Naive thymus-derived CD4-positive, alpha-beta T cell (primary cell): ENCODE measurements at places on chromosomes 12 and 14. TPM values are rescaled to one million over a fixed set of nuclear protein-coding genes. Genes with fewer than 3 reads are reported as not detected.

DNA sequence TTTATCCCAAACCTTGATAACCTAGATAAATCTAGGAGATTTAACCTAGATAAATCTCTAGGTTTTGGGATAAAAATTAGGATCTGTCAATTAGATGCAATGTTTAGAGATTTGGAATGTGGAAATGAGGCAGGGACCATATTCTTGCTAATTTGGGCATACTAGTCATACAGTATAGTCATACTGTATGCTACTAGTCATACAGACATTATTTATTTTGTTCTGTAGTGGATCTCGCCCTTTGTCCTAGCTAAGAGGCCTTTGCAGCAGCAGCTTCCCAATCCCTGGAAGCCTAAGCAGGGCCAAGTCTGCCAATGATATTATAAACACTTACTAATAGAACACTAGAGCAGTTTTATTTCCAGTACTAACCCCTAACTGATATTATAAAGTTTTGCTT lies 136.4 kb downstream of the CEP128 start:
- H3K36me3 ChIP-seq, result no peaks in the 10 kb centered on the region
- H3K4me3 ChIP-seq, result no peak overlapping the region
- H3K4me1 ChIP-seq, result no peaks in the 10 kb centered on the region
- H3K27ac ChIP-seq, result no peak overlapping the region

DNA sequence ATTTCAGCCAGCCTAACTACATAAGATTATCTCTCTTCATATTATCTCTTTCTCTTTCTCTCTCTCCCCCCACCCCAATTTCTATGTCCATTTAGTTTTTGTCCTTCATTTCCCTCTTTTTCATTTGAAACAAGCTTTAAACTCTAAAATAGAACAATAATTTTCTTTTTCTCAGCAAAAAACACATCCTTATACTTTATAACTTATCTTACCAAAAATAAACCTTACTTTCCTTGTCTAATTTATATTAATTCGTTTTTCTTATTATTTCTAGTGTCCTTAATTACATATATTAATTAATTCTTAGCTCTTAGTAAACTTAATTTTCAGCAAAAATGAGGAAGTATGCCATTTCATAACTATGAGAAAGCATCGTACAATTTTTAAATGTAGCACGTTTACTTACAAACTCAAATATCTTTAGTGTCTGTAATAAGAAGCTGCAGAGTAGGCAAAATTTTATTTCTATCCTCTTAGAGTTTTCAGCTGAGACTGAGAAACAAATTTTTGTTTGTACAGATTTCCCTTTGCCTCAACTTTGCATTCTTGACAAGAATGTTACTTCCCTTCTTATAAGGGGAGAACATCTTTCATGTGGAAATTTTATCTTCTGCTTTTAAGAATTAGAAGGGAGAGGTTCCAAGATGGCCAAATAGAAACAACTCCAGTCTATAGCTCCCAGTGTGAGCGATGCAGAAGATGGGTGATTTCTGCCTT lies 65.1 kb upstream of the ST8SIA1 start:
- DNase-seq, result no peak
- no peak overlapping the region for H3K27ac ChIP-seq
- H3K36me3 ChIP-seq, result no peaks in the 10 kb centered on the region
- H3K27me3 ChIP-seq, result no peaks in the 10 kb centered on the region
- no peak overlapping the region for H3K4me3 ChIP-seq

DNA sequence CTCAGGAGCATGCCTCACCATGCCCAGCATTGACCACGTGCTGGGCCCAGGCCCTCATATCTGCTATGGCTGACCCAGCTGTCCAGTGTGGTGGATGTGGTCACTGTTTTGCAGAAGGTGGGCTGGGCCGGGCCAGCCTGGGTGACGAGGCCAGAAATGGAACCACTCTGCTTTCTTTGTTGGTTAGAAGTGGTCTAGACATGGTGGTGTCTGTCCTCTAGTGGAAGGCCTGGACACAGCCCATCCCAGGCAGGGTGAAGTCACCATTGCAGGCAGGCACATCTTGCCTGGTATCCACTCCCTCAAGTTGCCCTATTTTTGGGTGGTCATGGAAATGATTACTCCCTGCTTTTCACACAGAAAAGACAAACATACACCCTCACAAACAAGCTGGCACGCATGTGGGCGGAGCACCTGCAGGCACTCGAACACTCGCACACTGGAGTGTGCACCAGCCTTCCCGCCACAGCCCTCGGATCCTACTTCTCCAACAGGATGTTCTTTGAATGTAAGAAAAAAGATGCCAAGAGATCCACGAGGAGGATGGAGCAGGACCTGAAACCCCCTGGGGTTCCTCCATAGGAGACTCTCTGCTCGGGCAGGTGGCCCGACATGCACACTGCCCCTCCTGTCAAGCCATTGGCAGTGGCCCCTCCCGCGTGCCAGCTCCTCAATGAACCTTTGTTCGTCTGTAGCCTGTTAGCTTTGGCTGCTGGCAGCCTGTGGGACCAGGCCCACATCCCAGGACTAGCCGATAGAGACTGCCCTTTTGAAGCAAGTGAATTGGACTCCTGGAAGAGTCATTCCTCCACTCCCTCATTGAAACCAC lies 38.4 kb downstream of the MLXIP start:
- no peak overlapping the region for H3K4me3 ChIP-seq
- no peaks in the 10 kb centered on the region for H3K27me3 ChIP-seq
- no peak for DNase-seq
- H3K4me1 ChIP-seq, result no peaks in the 10 kb centered on the region

- no peak overlapping the region for H3K27ac ChIP-seq
- no peaks in the 10 kb centered on the region for H3K27me3 ChIP-seq
- H3K4me1 ChIP-seq, result no peaks in the 10 kb centered on the region
- DNase-seq, result no peak
- no peaks in the 10 kb centered on the region for H3K36me3 ChIP-seq
Observed at GRCh38 chr12:95874452-95874851, 15.7 kb downstream of the SNRPF start.

RASSF8 gene
- not detected for total RNA-seq

- DNase-seq, result no peak
- no peaks in the 10 kb centered on the region for H3K27me3 ChIP-seq
- H3K27ac ChIP-seq, result no peak overlapping the region
Observed at GRCh38 chr12:89450907-89451306, 73.7 kb downstream of the GALNT4 start.

IKZF4 gene
- total RNA-seq, result 3.6 TPM

PAWR gene
- 3.3 TPM for total RNA-seq

- H3K27me3 ChIP-seq, result no peaks in the 10 kb centered on the region
- DNase-seq, result peak; percentile 25
- no peak overlapping the region for H3K27ac ChIP-seq
- H3K4me3 ChIP-seq, result no peak overlapping the region
- peaks cover 70% of the 10 kb centered on the region for H3K36me3 ChIP-seq
- no peaks in the 10 kb centered on the region for H3K4me1 ChIP-seq
Observed at GRCh38 chr12:121443193-121443870, 43.4 kb downstream of the RNF34 start.

SLC41A2 gene
- 2.0 TPM for total RNA-seq

DNA sequence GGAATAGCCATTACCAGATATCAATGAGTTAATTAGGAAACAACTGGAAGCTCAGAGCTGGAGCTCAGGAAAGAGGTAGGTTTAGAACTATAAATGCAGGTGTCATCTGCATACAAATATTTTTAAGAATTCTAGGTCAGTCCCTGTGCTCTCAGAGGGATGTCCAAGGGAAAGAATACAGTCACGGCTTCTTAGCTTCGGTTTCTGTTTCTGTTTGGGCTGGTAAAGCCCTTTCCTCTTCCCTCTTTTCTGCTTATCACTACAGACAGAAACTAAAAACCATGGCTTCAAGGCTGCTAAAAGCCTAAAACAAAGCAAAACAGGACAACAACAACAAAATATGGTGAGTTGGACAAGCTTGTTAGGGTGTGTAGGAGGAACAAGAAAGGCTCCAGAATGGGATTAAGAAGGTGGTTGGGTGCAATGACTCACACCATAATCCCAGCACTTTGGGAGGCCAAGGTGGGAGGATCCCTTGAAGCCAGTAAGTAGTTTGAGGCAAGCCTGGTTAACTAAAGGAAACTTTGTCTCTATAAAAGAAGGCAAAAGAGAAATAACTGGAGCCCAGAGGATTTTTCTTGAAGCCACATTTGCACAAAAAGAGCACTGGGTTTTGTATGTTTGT lies 113.0 kb downstream of the SEC23A start:
- no peaks in the 10 kb centered on the region for H3K27me3 ChIP-seq
- H3K4me1 ChIP-seq, result no peaks in the 10 kb centered on the region
- no peak for DNase-seq
- H3K36me3 ChIP-seq, result no peaks in the 10 kb centered on the region
- no peak overlapping the region for H3K4me3 ChIP-seq
- H3K27ac ChIP-seq, result no peak overlapping the region

PLCZ1 gene
- not detected in 2 replicates for total RNA-seq

DNA sequence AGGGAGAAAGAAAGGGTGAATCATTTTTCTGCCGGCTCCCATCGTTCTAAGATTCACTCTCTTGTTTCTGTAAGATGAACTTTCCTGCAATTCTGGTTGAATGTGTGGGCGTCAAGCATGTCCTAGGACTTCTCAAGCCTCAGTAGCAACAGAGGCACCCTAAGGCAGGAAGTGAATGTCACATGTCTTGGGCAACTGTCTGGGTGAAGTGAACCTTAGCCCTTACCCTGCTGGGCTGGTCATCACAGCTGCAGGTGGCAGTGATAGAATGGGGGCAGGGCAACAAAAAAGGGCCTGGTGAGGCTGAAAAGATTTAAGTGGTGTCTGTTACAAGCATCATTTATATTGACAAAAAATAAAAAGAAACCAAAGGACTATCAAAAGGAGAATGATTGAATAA lies 45.9 kb upstream of the CAND1 start:
- no peaks in the 10 kb centered on the region for H3K27me3 ChIP-seq
- H3K36me3 ChIP-seq, result no peaks in the 10 kb centered on the region
- no peaks in the 10 kb centered on the region for H3K4me1 ChIP-seq
- no peak for DNase-seq
- H3K4me3 ChIP-seq, result no peak overlapping the region

- no peaks in the 10 kb centered on the region for H3K36me3 ChIP-seq
- no peak for DNase-seq
- H3K4me1 ChIP-seq, result no peaks in the 10 kb centered on the region
- no peak overlapping the region for H3K4me3 ChIP-seq
- no peaks in the 10 kb centered on the region for H3K27me3 ChIP-seq
Observed at GRCh38 chr12:116093915-116094314, 183.6 kb downstream of the MED13L start.

GRCh38 chr12:115394496-115395220 lies 710.7 kb upstream of the TBX3 start:
- no peaks in the 10 kb centered on the region for H3K27me3 ChIP-seq
- H3K27ac ChIP-seq, result no peak overlapping the region
- H3K36me3 ChIP-seq, result no peaks in the 10 kb centered on the region

RPL10L gene
- not detected for total RNA-seq
